Astrocyte (in vitro differentiated cells and primary cell): ENCODE measurements at places on chromosomes 5 and 9. TPM values are rescaled to one million over a fixed set of nuclear protein-coding genes. Genes with fewer than 3 reads are reported as not detected.

The SLC44A1 gene
- total RNA-seq: 43.8 and 46.9 TPM in 2 replicates

GRCh38 chr5:141692533-141692888 lies 10.5 kb upstream of the ARAP3 start:
- no peak for DNase-seq

The TUSC1 gene
- total RNA-seq: 1.9 and 2.7 TPM in 2 replicates

The SLC36A2 gene
- total RNA-seq: not detected in 2 replicates

The FREM1 gene
- total RNA-seq: 0.31 and 0.52 TPM in 2 replicates

The FGF10 gene
- not detected in 2 replicates for total RNA-seq

GRCh38 chr5:171316258-171317121 lies 7.4 kb downstream of the TLX3 start:
- no peak for DNase-seq

- no peak for DNase-seq
These were observed 14.8 kb upstream of the CEMIP2 start for GRCh38 chr9:71783120-71783523.

The SOHLH1 gene
- total RNA-seq: not detected in 2 replicates

GRCh38 chr9:106875529-106875928 lies 12.6 kb downstream of the ZNF462 start:
- no peak for DNase-seq

The MED27 gene
- 26.9 and 27.7 TPM in 2 replicates for total RNA-seq

The FBP1 gene
- 0.25 TPM in 1 of 2 replicates, not detected in the other for total RNA-seq

The MEF2C gene
- total RNA-seq: 20.5 and 21.8 TPM in 2 replicates

The PLCXD3 gene
- total RNA-seq: 0.55 and 1.6 TPM in 2 replicates

DNA sequence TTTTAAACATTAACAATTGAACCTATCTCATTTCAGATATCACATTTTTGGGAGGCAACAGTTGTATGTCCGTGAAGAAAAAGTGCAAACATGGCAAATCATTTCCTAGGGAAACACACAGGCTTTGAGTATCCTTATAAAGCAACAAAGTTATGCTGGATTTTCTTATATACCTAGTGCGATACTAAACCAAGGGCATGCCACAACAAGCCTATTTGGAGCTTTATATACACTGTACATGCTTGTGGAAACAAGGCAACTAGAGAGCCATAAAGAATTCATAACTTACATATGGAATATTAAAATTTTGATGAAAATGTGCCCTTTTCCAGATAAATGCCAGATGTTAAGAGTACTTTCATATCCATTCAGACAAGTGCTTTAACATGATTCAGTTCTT lies 191.4 kb downstream of the DCP2 start:
- DNase-seq: no peak

DNA sequence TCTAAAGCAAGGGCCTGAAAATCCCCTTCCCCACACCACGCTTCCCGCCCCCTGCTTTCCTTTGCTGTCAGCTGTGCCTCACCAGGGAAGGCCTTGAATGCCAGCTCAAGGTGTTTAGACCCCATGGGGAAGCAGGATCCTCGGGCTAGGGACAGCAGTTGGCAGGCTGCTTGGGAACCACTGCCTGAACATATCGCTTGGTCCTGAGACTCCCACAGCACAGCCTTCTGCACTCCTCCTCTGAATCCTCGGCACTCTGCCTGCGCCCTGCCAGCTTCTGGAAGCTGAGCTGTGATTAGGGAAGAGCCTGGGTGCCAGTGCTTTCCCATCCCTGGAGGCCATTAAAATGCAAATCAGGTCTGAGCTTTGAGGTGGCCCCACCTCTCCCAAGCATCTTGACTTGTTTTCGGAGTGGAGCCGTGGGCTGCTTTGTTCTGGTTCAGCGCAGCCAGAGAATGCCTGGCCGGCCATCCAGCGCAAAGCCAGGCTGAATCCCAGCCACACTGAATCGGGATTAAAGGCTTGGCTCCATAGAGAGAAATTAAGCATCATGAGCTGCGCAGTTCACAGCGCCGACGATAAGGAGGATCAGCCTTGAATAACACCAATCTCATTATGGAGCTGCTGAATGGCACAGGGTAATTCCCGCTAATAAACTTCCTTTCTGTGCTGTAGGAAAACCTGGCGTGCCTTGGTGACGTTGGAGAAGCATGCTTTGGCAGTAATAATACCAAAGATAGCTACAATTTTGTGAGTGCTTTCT lies 40.0 kb downstream of the AMBP start:
- no peak for DNase-seq

DNA sequence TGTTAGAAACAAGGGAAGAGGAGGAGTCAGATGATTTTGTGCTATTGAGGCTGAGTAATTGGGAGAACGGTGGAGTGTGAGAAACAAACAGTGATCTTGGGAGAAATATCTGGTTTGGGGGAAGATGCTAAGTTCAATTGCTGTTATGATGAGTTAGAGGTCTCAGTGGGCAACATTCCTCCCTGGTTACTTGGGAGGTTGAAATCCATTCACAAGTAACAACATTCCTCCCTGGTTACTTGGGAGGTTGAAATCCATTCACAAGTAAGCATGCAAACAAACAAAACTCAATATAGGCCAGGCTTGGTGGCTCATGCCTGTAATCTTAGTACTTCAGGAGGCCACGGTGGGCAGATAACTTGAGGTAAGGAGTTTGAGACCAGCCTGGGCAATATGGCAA lies 38.7 kb downstream of the AGXT2 start:
- DNase-seq: no peak

- DNase-seq: no peak
These were observed 110.2 kb upstream of the MAMDC2 start for GRCh38 chr9:69933445-69933844.

The GPR150 gene
- 0.14 TPM in 1 of 2 replicates, not detected in the other for total RNA-seq

The PCDHGA3 gene
- 0.14 and 0.17 TPM in 2 replicates for total RNA-seq

GRCh38 chr5:124865066-124865465 lies 118.6 kb upstream of the ZNF608 start:
- no peak for DNase-seq

- DNase-seq: no peak
These were observed 42.8 kb downstream of the NEURL1B start for GRCh38 chr5:172683645-172684471.

- DNase-seq: peak; percentile 59
These were observed 101.1 kb downstream of the RGS3 start for GRCh38 chr9:113564498-113565237.

The ADAMTS12 gene
- total RNA-seq: 143 and 156 TPM in 2 replicates

DNA sequence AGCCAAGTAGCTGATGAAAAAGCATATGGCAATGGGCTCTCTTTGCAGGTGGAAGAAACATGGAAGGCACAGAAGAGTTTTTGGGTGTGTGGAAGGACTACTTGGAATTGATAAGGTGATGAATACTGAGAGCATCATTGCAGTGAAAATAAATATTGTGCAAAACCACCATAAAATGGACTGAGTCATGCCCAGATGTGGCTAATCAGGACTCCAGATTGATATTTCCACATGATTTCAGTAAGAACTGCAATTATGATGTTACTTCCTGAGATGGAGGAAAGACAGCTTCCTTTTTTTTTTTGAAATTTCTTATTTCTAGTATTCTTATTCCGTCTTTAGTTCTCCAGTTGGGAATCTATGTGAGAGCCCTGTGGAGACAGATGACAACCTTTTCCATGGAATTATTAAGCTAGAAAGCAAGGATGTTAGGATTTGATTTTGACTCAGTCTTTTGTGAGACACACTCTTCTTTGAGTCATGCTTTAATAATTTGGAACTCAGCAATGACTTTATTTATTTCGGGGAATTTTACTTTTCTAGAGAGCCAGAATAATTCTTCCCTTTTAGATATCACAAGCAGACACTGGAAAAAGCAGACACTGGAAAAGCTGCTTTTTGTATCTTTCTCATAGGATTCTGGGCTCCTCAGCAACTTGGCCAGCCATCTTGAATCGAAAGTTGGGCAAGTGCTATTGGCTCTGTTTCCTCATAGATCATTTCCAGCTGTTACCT lies 94.2 kb upstream of the VCAN start:
- DNase-seq: peak; percentile 75

DNA sequence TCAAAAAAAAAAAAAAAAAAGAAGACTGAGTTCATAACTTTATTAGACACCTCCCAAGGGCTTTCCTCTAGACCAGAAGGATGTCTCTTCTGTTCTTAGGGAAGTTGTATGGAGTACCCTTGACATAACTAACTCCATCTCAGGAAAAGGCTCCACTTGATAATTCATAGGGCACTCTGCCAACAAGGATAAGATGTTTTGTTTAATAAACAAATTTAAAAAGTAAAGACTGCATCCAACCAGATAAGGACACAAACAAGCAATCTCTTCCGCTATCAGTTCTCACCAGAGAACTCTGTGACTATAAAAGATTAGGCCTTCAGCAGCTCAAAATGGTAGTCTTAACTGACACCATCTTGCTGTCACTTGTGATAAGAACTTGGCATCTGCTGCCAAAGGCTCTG lies 65.8 kb downstream of the SFXN1 start:
- no peak for DNase-seq

DNA sequence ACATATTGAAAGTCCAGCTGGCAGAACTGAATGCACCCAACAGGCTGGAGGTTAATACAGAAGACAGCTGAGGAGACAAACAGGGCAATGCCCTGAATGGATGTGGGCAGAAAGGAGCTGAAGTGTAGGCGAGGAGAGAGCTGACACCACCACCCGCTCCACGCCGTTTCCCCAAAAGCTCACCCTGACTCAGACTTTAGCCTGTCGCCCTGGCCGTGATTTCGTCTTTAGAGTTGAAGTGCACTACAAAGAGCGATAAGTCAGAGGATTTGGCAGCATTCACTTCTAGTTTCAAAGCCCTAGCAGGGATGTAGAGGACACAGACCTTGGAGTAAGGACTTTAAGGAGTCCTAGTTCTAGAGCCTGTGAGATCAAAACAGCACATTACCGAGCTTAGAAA lies 2.2 kb upstream of the ERAP1 start:
- DNase-seq: peak; percentile 27
